ENCODE measurements at places on chromosomes 2 and 18. TPM values are rescaled to one million over a fixed set of nuclear protein-coding genes. Genes with fewer than 3 reads are reported as not detected.

ALPP gene
- total RNA-seq, result not detected

ALK gene
- total RNA-seq, result 0.33 TPM

TDRD15 gene
- total RNA-seq, result not detected

B3GNT7 gene
- total RNA-seq, result 25.3 TPM

EGR4 gene
- not detected for total RNA-seq

CRYGD gene
- 7.3 TPM for total RNA-seq

INHBB gene
- 1.1 TPM for total RNA-seq

RFTN2 gene
- 15.3 TPM for total RNA-seq

LYPD6B gene
- total RNA-seq, result 8.5 TPM

KLHL41 gene
- 1.3 TPM for total RNA-seq

GRCh38 chr2:156657809-156658208, 221.6 kb downstream of the GPD2 start:
- DNase-seq, result no peak

DNA sequence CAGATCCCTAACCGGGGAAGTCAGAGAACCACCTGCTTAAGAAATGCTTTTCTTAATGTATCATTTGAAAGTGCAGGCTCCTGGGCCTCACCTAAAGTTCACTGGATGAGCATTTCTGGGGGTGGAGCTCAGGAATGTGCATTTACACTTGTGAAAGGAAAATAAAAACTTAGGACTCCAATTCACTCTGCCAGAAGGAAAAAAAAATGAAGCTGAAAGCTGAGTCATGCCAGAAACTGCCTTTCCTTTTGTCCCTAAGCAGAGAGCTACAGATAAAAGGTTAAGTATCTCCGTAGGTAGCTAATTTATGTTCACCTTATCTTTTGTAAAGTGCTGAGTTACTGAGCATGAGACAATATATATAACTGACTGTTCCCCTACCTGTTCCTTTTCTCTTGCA, 229.5 kb upstream of the MEX3C start:
- no peak for DNase-seq

- peak; percentile 22 for DNase-seq
Observed at GRCh38 chr2:127051116-127052056, 55.6 kb downstream of the BIN1 start.

DNA sequence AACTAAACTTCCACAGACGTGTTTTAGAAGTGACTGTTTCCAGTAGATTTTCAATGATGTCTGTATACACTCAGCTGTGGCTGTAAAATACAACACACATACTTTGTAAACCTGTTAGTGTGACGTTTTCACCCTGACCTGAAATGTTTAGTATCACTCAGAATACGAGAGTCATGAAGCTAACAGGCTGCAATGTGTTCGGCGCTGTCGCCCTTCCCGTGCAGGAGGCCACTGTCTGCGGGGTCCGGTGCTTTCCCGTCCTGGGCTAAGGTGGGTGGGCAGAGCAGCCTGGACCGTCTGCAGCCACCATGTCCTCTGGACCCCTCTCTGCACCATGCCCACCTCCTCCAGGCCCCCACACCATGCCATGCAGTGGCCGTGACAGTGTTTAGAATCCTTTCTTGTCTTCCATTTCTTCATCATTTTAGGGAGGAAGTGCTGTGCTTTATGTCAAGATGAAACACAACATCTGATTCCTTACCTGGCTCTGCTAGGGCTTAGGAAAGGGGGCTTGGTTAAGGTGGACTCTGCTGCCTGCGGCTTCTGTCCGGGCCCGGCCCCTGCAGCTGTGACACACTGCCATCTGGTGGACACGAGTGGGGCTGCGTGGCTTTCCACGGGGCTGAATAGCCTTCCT, 53.8 kb upstream of the RBM44 start:
- DNase-seq, result peak; percentile 83

DNA sequence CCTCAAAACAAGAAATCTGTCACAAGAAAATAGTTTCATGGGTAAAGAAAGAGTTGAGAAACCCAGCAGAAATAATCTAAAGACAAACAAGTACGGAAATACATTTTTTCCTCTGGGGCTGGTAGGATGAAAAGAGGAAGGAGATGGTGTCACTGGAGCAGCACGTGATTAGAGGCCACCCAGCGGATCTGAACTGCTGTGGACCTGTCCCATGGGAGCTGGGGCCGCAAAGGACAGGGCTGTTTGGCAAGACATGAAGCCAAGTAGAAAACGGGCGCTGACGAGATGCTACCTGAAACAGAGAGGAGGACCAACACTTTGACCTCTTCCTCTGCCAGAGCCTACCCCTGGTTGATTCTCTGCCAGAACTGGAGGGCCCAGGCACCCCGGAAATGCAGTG, 295.4 kb upstream of the ATP5MC3 start:
- DNase-seq, result no peak

DNA sequence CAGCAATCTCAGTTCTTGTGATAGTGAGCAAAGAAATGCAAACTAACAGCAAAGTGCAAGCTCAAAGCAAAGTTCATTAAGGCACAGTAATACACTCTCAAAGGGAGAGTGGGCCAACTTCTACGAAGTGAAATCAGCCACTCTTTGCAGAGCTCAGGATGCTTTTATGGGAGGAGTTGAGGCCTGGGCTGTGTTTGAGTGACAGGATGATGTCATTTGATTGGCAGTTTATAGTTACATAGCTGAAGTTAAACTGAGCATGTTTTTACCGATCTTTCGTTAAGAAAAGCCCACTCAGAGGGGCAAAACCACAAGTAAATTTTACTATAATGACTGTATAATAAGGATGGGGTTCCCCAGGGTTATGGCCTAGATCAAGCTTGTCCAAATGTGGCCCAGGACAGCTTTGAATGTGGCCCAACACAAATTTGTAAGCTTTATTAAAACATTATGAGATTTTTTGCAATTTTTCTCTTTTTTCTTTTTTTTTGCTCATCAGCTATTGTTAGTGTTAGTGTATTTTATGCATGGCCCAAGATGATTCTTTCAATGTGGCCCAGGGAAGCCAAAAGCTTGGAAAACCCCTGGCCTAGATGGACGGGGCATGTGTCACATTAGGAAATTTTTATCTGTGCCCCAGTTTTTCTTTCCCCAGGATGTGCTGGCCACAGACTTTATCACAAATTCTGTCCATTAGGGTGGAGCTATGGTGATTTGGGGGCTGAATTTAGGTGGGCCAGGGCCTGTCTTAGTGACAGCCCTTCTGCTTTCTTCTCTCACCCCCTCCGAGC, 8.3 kb upstream of the DNAH7 start:
- DNase-seq, result no peak

DNA sequence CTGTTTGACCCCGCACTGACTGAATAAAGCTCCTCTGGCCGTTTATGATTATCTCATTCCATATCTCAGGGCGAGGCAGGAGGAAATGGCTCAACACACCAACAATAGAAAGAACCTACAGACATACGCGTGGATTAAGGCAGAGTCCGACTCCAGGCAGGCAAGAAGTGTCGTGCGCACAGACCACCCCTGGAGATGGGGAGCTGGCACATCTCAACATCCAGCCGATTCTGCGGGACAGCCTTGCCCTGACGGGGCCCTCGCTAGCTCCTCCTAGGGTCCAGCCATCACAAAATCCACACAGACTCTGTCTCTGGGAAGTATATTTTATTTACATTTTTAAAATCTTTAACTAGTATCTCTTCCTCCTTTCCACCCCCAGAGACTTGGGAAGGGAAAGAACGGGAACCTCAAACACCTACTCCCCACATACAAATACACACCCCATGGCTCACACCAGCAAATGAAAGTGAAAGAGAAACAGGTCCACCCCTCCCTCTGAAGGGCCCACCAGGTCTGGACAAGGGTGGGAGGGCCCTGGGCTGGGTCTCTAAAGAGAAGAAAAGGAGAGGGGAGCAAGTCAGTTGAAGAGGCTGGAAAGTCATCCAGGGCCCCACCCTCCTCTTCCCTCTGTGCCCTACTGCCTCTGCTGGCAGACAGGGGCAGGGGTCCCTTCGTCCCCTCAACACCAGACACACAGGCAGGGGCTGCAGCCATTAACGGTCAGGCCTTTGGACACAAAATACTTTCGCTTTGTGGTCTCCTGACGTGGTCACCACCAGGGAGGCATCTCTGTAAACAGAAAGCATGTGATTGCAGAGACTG, 3.2 kb downstream of the GPBAR1 start:
- no peak for DNase-seq

DNA sequence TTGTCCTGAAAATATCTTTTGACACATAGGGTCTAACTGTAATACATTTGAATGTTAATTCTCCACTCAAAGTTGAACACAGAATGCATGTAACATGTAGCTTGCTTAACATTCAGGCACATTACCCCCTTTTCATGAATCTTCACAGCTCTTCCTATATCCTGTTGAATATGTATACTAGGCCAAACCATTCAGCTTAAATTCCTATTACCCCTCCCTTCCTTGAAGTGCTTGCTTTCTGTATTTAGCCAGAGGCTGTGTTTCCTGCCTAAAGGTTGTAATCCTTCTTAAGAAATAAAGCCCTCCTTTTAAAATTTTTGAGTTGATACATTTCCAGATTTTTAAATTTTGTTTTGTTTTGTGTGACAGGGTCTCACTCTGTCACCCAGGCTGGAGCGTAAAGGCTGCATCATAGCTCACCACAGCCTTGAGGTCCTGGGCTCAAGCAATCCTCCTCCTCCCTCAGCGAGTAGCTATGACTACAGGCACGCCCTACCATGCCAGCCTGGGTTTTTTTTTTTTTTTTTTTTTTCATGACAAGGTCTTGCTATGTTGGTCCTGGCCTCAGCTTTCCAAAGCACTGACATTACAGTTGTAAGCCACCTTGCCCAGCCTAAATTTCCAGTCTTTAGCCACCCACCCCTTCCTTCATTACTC, 357.6 kb downstream of the DSC3 start:
- no peak for DNase-seq

- no peak for DNase-seq
Observed at GRCh38 chr2:186427970-186428369, 58.1 kb upstream of the ZC3H15 start.

DNA sequence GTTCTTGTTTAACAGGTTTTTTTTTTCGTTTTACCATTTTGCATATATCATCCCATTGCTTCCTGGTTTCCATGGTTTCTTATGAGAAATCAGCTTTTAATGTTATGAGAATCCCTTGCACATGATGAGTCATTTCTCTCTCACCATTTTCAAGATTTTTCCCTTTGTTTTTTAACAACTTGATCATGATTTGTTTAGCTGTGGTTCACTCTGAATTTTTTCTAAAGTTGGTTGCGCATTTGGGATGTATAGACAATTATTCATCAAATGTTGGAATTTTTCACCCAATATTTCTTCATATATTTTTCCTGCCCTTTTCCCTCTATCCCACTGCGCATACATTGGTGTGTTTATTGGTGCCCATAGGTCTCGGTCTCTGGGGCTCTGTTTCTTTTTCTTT, 42.4 kb upstream of the BIN1 start:
- DNase-seq, result no peak

GRCh38 chr2:178359192-178359912, 91.6 kb downstream of the PRKRA start:
- no peak for DNase-seq

GRCh38 chr2:127891811-127892210, 6.1 kb upstream of the AMMECR1L start:
- DNase-seq, result peak; percentile 48

GRCh38 chr2:216317831-216318520, 54.3 kb downstream of the MARCHF4 start:
- DNase-seq, result no peak

DNA sequence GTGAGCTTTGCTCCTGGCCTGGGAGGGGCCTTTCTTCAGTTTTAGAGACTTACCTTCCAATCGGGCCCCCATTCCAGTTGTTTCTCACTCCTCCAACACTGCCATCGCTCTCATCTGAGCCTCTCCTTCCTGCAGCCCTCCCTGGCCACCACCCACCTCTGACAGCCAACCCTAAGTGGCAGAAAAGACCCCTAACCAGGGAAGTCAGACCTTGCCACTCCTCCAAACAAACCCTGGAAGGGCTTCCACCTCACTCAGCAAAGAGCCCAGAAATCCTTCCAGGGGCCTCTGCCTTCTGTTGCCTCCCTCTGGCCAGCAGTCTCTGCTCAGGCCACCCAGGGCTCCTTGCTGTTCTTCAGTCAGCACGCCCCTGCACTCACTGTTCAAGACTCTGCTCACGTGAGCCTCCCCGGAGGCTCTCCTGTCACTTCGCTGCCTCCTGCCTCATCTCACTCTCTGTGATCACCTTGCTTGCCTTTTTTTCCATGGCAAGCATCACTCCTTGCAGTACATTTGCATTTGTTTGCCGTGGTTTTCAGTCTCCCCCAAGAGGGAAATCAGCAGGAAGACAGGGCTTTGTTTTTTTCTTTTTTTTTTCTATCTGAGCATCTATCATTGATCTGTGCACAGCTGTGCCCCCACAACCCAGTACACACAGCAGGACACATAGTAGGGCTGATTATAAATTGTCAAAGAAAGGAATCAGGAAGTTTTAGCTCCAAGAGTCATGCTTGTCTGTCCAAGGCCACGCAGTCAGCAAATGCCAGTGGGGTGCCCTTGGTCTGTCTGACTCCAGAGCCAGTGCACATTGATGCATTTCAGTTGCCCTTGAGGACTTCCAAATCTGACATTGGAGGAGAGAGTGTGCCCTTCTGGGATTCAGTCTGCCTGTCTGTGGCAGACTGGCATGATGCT, 83.9 kb downstream of the INHBB start:
- no peak for DNase-seq

GRCh38 chr2:217799563-217800432, 203.0 kb downstream of the TNS1 start:
- peak; percentile 31 for DNase-seq

DNA sequence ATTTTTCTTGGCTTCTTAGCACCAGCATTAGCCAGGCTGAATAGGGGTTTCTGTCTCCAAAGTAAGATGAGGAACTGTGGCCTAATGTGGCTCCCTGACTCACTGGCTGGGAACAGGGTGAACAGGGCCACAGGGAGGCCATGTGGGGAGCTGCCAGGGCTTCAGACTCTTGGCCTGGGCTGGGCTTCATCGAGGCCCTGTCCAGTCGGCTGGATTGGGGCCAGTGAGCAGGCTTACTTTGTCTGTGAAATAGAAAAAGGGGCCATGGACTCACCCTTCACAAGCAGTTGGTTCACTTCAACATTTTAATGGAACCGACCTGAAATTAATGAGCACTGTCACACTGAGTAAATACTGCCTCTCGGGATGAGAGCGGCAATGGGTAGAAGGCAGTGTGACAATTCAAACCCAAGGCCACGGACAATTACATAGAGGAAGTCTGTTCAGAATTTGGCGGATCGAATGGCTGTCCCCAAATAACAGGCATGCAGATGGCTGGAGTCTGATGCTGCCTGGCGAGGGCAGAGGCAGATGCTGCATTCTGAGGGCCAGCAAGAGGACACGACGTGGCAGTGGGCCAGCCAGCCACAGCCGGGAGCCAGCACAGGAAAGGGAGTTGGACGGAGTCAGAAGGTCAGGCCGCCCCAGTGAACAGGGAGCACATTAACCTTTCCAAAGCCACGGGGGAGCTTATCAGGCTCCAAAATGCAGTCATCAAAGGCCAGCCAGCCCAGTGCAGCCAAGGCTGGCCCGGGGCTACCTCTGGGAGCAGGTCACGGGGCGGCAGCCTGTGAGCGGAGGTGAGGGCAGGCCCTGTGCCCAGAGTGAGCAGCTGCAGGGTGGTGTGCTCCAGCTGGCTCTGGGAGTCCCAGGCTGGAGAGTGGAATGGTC, 146.6 kb upstream of the REV1 start:
- peak; percentile 86 for DNase-seq

GRCh38 chr18:31683968-31684278, 458 bp downstream of the B4GALT6 start:
- DNase-seq, result no peak

- DNase-seq, result no peak
Observed at GRCh38 chr2:19538411-19538963, 180.1 kb upstream of the OSR1 start.

GRCh38 chr18:33577685-33578517, at the start of gene ASXL3:
Gene ASXL3, plus strand, starts transcription at chr18:33578219. Its CDS starts 413 bp downstream, at chr18:33578632.
- DNase-seq, result peak; percentile 80
